Germinal center (tissue), 1 donor: ENCODE measurements at places on chromosomes 4 and X.

DNA sequence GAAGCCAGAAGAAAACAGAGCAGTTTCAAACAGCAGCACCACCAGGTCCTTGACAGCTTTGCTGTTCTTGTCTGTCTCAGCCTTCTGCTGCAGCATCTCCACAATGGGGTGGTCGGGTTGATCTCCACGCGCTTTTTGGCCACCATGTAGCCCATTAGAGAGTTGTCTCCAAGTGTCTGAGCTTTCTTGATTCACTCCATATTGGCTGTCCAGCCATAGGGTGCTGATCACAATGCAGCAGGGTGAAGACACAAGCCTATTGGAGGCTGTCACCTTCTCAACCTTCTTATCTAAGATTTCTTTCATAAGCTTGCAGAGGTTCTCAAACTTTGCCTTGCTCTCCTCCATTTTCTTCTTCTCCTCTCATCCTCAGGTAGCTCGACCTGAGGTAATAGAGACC, 175.4 kb upstream of the S100G start:
- no peak for DNase-seq

- DNase-seq, result no peak
Measured at GRCh38 chr4:139282065-139282720, 2.2 kb upstream of the MGARP start.

DNA sequence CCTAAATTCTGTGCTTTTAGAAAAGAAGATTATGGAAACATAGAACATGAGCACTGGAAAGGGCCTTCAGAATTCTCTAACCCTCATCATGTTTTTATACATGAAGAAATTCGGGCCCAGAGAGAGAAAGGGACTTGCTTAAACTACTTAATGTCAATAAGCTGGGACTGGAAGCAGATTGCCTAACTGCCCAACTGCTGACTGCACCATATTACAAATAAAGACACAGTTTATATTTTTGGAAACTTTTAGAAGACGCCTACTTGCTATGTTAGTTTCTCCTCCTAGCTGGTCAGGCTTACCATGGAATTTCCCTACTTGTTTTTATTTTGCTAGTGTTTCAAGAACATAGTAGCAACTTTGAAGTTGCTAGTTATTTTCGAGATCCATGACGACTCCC, 47.1 kb downstream of the SLC9A6 start:
- no peak for DNase-seq

- DNase-seq, result no peak
Measured at GRCh38 chr4:79476196-79476595, 68.2 kb upstream of the GK2 start.

DNA sequence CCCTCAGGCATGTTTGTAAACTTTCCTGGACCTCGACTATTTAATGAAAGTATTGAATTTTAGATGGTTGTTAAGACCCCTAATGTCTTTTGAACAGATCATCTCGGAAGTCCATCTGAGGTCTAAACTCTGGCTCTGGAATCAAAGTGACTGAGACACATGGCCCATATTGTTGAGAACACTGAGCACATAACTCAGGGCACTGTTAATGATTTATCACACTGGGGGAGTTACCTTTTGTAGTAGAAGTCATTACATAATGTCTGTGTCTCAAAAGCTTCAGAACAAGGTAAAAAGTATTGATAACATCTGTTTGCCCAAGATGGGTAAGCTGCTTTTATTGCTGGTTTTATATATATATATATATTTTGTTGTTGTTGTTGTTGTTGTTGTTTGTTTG, 103.4 kb upstream of the HS3ST1 start:
- DNase-seq, result no peak

DNA sequence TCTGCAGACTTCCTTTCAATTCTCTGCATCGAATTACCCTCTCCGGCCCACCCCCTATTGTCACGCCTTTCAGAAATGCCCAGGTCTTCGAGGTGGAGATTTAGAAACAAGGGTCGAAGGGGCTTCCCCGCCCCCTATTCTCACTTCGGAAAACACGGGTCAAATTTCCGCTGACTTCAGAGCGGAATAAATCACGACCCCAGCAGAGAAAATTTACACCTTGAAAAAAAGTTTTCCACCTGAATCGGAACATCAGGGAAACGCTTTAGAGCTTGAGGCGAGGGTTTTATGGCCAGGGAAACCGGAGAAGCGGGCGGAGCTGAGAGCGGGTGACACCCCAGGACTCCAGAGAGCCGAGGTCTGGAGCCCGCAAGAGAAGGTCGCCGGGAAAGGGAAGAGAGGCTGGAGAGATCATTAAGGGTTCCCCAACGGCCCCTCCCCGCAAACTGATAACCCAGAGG, 1.6 kb downstream of the SHISA3 start:
- no peak for DNase-seq

DNA sequence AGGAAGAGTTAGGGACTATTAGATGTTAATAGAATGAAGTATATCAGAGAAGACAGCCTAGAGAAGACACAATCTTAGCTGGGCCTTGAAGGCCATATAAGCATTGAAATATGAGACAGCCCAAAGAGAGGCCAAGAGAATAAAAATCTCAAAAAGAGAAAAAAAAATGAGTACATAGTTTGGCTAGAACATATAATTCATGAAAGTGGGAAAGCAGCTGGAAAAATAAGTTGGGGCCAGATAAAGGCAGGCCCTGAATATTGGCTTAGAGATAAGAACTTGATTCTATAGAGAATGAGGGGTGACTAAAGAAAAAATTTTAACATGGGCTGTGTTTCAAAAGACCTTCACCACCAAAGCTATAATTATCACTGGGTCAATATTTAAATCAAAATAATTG, 7.4 kb upstream of the UTP3 start:
- DNase-seq, result no peak

DNA sequence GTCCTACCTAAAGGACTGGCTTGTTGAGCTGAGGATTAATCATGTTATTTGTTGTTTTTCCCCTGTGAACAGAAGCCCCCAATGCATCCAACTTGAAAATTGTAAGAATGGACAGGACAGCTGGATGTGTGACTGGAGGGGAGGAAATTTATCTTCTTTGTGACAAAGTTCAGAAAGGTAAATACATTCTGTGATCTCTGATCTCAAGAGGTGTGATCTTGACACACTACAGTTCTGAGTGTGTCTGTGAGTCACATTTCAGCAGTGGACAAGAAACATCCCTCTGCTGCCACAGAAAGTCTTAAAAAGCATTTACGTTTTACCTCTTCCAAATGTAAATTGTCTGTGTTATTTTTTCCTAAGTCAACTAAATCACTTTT, 79.3 kb downstream of the NFKB1 start:
- DNase-seq, result no peak

DNA sequence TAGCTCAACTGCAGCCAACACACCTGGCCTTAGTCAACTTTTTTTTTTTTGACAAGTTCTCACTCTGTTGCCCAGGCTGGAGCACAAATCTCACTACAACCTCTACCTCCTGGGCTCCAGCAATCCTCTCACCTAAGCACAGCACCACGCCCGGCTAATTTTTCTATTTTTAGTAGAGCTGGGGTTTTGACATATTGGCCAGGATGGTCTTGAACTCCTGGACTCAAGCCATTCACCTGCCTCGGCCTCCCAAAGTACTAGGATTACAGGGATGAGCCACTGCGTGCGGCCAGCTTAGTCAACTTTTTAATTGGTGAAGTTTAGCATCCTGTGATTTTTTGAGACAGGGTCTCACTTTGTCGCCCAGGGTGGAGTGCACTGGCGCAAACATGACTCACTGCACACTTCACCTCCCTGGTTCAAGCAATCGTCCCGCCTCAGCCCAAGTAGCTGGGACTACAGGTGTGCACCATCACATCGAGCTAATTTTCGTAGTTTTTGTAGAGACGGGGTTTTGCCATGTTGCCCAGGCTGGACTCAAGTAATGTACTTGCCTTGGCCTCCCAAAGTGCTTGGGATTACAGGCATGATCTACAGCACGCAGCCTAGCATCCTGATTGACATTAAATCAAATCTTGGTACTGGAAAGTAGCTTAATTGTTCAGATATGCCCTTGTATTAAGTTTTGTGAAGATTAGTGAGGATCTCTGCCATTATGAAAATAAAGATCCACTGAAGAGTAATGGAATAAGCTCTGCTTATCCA, 8.3 kb downstream of the HNRNPDL start:
- DNase-seq, result no peak

DNA sequence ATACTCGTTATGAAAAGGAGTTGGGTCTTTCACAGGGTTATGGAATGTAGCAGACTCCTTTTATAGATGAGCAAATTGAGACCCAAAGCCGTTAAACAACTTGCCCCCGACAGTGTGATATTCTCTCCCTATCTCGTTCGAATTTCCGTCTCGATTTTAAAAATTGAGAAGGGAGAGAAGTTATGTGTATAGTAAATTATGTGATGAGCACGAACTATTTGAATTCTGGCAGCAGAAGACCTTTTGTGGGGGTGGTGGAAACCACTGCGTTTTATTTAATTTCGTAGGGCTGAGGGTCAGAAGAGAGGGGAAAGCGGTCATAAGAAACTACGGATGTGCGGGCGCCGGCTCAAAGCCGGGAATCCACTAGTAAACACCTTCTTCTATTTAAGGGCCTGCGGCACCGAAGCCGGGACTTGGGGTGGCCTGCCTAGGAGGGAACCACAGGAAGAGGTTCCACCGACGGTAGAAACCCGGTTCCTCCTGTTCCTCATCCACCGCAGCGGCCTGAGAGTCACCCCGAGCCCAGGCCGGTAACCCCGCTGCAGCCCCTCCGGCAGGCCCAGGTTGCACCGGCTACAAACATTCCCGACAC, 1.5 kb upstream of the DDX3X start:
- DNase-seq, result peak; percentile 26

- DNase-seq, result no peak
Measured at GRCh38 chr4:8284391-8284790, 14.8 kb downstream of the HTRA3 start.

GRCh38 chr4:83716874-83717273, 181.0 kb downstream of the GPAT3 start:
- no peak for DNase-seq

GRCh38 chr4:57591073-57591472, 480.9 kb upstream of the IGFBP7 start:
- no peak for DNase-seq

- DNase-seq, result no peak
Measured at GRCh38 chr4:65302145-65302544, 368.1 kb downstream of the EPHA5 start.

DNA sequence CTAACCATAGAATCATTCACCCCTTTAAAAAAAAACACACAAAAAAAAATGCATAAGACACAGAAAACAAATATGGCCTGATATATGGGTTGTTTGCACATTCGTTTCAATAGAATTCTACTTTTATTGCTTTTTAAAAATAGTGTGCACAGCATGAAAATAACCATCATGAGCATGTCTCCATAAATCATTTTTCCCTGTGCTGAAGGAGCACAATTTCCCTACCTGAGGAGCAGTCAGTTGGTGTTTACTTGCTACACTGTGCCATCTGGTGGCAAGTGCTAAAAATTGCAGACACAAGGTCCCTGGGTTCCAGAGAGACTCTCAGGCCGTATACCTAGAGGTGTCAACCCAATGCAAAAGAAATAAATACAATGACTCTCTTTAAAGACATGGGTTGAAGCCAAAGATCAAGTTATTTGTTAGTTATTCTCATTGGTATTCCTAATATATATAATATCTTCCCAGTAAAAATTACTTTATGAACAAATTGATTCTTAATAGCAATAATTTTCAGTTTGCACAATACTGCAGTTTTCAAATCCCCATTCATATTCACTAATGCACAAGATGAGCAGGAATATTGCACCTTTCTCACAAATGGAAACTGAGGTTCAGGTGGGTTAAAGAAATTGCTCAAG, 551.4 kb downstream of the IQCM start:
- no peak for DNase-seq

DNA sequence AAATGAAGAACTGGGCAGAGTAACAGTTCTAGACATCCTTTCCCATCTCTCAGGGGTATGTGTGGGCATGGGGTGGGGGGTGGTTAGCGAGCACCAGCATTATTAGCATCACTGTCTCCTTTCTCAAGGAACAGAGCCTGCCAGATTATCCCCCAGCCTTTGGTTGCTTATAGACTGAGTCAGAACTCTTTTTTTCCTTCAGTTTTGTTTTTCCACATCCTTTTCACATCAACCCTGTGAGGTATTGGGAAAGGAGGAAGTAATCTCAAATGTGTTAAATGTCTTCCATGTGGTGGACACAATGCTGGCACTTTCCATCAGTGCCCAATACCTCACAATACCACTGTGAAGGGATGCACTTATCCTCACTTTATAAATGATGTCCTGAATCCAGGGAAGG, 3.1 kb upstream of the FGF16 start:
- no peak for DNase-seq

GRCh38 chr4:83334425-83335241, at the start of gene HPSE:
Gene HPSE, minus strand, starts transcription at chr4:83334848. Its CDS starts 66 bp downstream, at chr4:83334782.
- peak; percentile 66 for DNase-seq

GRCh38 chr4:100795581-100795980, 277.8 kb upstream of the EMCN start:
- DNase-seq, result no peak

GRCh38 chr4:87257523-87257922, 37.1 kb upstream of the KLHL8 start:
- no peak for DNase-seq

- no peak for DNase-seq
Measured at GRCh38 chrX:155334486-155335336, at the start of gene CLIC2. Gene CLIC2, minus strand, starts transcription at chrX:155334614. Its CDS starts 187 bp downstream, at chrX:155334427.

DNA sequence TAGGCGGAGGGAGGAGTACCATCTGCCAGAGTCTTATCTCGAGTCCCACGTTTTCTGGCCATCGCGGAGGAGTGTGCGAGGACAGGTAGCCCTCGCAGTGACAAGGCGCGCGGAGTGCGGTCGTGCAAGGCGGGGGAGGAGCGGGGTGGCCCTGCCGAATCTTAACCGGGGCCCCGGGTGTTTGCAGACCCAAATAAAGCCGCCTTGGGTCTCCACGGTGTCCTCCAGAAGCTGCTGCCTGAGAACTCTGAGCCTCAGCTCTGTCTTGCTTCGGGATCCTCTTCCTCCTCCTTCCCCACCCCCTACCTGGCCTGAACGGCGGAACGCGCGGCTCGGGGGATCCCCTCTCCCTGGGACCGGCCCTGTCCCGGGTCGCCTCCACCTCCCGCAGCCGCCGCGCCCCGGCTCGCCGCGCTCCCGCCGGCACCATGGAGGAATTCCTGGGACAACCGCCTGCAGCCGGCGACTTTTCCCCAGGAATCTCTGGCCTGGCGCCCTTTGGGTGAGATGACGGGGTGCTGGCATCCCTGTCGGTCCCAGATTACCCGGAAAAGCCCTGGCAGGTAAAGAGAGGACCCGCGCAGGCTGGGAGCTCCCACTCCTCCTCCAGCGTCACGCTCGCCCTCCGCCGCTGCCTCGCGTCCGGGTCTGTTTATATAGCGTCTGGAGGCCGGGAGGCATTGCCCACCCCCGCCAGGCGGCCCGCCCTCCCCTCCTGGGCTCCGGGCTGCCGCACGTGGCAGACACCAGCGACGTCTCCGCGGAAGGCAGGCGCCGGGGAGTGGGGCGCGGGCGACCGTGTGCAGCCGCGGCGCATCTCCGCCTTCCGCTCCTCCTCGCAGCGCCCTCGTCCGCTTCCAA, at the start of gene GALNTL6:
GALNTL6 (plus strand) TSS at position 740 of the 861 bp plus-strand sequence.
- DNase-seq, result no peak

- DNase-seq, result no peak
Measured at GRCh38 chr4:102036619-102037376, 246.3 kb downstream of the BANK1 start.

GRCh38 chr4:78560296-78560963, 8.9 kb downstream of the ANXA3 start:
- no peak for DNase-seq

GRCh38 chr4:113116414-113117357, 67.2 kb downstream of the ANK2 start:
- DNase-seq, result no peak

GRCh38 chr4:90226734-90227133, 99.5 kb downstream of the CCSER1 start:
- DNase-seq, result no peak
